H9 (cell line): ENCODE measurements at places on chromosomes 5 and 9.

- no peak for DNase-seq
These were observed 426.2 kb upstream of the PTPRD start for GRCh38 chr9:11039006-11039405.

GRCh38 chr5:138989720-138990119, 114.6 kb upstream of the LRRTM2 start:
- DNase-seq, result peak; percentile 12

- no peak for DNase-seq
These were observed 216.4 kb downstream of the EPB41L4A start for GRCh38 chr5:112202694-112203093.

DNA sequence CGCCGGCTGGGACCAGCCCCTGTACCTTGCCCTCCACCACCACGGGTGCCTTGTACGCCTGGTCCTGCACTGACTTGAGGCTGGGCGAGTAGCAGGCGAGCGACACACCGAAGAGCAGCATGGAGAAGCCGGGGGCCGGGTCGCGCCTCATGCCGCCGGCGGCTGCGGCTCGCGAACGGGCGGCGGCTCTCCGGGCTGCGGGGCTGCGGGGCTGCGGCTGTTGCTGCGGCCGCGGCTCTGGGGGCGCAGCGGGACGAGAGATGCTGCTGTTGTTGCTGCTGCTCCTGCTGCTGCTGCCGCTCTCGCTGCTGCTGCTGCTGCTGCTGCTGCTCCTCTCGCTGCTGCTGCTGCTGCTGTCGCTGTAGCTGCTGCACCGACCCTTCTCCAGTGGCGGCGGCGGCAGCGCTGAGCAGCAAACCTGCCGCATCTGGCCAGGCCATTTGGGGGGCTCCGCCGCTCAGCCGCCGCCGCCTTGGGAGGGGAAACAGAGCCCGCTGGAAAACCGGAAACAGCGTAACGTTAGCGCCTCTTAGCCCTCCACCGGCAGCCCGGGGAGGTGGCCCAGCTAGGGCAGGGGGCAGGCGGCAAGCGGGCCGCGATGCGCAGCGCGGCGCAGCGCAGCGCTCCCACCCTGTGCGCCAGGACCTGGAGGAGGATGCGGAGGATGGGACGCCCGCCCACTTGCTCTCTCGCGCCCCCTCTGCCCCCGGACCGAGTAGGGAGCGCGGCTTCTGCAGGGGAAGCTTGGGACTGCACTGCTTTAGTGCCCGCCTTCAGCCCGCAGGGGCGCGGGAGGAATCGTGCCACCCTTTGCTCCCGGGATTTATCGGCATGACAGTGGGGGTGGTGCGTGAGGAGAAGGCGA, at the start of gene NRG2:
NRG2 (minus strand) TSS at position 657 of the 865 bp plus-strand sequence.
- DNase-seq, result peak; percentile 89

DNA sequence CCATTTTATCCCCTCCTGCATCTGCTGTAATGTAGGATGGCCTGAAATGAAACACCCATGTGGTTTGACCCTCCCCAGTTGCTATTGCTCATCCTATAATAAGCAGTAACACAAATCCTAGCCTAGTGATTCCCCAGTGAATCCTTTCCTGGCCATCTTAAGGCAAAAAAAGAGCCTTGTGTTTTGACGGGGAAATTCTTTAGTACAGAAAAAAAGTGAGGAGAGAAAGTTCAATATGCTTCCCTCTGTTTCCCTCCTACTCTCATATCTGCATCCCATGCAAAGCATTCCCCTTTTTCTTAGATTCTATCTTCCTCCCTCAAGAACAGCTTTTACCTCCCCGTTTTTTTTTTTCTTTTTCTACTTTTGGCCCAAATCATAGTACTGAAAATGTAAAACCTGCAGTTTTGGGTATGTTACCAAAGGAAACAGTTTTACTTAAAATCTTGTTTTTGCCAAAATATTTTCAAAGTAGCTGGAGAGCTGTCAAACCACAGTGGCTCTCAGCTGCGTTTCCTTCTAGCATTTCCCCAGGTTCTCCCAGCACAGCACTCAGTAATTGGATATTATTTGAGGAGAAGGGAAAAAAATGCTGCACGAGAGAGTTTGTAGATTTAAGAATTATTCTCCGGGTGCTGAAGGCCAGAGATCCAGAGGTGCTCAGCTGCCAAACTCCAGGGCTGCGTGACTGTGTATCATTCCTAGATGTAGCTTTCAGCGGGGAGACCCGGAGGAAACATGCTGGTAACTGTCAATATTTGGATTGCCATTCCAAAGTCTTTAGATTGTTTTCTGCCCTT, 321.4 kb downstream of the NPR3 start:
- DNase-seq, result no peak

DNA sequence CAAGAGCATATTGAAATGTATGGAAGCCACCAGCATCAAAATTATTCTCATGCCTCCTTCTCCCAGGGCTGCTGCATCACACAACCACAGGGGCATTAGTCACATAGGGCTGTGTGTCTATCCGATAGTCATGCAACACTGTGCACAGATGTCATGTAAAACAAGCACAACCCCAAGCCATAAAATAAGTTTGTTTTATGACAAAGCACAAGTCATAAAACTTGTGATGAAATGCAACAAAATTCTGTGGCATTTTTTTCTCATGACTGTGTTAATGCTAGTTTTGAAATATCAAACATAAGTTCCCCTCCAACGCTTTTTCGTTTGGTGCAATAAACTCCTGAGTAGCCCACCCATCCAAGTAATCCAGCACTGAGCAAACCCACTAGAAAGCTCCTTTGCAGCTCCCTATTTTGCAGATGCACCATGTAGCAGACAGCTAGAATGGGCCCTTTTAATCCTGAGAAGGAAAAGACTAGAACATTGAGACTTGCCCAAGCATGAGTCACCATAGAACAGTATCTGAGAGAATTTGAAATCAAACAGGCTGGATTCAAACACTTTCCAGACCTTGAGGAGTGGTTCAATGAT, 93.3 kb upstream of the ZNF366 start:
- no peak for DNase-seq

GRCh38 chr9:91176426-91176825, 185.3 kb downstream of the AUH start:
- DNase-seq, result no peak

DNA sequence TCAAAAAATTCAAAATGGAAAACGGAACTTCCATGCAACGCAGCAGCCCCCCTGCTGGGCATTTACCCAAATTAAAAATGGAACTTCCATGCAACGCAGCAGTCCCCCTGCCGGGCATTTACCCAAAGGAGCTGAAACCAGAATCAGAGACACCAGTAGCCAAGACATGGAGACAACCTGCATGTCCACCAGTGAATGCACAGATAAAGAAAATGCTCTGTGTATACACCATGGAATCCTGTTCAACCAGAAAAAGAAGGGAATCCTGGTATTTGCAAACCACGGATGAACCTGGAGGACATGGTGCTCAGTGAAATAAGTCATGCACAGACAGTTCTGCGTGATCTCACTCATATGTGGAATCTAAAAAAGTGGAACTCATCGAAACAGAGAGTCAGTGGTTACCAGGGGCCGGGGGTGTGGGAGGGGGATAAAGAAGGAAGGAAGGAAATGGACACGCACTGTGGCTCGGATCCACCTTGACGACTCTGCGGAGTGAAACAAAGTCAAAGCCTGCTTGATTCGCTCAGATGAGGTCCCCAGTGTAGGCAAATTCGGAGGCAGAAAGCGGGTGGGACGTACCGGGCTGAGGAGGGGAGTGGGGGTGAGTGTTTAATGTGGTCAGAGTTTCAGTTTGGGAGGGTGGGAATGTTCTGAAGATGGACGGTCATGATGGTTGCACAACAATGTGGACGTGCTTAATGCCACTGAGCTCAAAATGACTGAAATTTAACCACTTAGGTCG, 40.2 kb upstream of the EXOC3 start:
- no peak for DNase-seq

GRCh38 chr5:125890511-125890931, 532.7 kb upstream of the GRAMD2B start:
- no peak for DNase-seq

DNA sequence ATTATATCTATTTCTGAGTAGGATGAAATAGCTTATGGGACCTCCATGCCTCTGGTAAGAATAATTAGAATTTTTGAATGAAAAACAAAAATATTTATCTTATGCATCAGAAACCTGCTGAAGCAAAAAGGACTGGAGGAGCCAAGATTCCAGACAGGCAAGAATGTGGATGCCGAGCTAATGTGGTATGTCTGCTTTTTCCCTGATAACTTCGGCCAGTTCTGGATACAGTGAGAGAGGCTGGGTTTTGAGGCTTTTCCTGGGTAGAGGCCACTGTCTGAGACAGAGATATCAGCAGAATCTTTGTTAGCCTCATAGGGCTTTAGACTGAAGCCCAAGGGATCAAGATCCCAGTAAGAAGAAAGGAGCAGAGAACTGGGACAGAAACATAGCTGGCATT, 5.2 kb upstream of the CTNND2 start:
- DNase-seq, result no peak

DNA sequence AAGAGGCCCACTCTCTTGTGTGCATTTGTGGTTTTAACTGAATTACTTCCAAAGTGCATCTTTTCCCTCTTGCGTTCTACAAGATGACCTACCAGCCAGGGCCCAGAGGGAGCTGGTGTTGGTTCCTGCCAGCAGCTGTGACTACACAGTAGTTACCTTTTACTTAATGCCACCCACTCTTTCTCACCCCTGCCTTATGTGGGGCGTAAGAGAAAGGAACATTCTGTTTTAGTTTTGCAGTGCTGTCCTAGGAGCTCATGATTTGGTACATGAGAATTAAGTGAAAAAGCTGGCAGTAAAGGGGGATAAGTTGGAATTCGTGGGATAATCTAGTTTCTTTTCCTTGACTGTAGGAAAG, 45.4 kb downstream of the RCL1 start:
- DNase-seq, result no peak

GRCh38 chr5:172820046-172820767, 13.8 kb upstream of the ERGIC1 start:
- no peak for DNase-seq

- peak; percentile 76 for DNase-seq
These were observed at the start of gene SPACA9 for GRCh38 chr9:132878695-132879456. Gene SPACA9 (plus strand): TSS chr9:132878898. CDS start chr9:132883948, 5,050 bp downstream.
